ENCODE measurements at places on chromosomes 2 and 18.

GRCh38 chr2:185255566-185255965 is 483.0 kb upstream of the FSIP2 start:
- DNase-seq, result peak; percentile 4

GRCh38 chr2:72191441-72191840 is 43.8 kb upstream of the CYP26B1 start:
- no peak for DNase-seq

DNA sequence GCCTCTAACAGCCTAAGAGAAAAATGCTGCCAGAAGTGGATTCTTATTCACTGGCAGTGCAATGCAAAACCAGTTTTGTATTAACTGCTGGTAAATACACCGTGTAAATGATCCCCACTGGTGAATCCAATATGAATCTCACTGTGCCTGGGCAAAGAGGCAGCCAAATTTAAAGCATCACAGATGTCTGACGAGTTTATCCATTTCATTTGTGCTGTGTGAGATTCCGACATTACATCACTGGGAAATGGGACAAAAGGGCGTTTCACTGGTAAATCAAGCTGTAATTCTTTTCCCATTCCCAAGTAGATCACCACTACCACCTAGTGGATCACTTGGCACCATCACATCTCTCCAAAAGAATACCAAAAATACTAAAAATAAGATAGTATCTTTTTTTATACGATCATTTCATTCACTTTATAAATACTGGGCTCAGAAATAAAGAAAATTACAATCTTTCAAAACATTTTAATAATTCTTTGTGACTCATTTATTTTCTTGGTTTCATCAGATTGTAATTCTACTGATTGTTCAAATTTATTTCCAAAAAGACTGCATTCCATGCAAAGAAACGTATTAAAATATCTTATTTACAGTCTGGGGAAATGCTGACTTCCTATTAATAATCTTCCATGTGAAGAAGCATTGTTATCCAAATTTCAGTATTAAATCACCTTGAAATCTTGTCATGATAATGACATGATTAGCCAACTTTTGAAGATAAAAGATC is 125.6 kb downstream of the GRB14 start:
- peak; percentile 50 for DNase-seq

GRCh38 chr2:182179176-182179575 is 193.5 kb downstream of the PPP1R1C start:
- DNase-seq, result no peak

DNA sequence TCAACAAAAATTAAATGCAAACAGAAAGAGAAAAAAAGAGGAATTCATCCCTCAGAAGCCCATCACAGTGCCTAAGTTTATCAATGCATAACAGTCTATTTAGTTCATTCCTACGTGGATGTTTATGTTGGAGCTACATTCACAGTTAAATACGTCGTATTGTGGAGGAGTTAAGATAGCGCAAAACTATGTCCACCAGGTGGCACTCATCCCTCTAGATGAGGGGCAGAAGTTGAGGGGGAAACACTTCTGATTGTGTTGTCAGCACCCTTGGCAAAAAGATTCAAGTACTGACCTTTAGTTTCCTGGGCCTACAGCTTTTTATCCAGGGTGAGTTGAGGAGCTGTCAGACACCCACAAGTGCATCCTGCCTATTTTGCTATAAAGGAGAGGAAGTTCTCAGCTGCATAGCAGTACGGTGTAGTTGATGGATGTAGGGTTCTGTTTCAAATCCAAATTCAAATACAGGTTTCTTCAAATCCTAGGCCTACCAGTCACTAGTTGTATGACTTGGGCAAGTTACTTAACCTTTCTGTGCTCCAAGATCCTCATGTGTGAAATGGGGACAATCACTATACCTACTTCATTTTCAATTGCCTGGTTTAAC is 26.8 kb upstream of the MYO1B start:
- peak; percentile 46 for DNase-seq

DNA sequence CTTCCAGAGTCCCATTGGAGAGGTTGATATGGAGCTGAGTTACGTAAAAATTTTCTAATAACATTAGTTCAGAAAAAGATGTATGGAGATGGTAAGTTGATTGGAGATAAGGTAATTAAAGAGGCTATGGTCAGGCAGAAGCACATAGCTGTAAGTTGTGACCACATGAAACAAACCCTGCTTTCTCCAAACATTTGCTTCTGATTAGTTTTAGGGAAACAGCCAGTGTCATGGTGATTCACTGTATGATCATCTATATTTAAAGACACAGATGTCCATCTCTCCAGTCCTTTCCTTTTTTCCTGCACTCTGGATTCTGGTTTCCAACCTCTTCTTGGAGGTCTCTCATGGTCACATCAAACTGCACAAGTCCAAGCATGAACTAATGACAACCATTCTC is 1550.8 kb upstream of the PIK3C3 start:
- DNase-seq, result no peak

DNA sequence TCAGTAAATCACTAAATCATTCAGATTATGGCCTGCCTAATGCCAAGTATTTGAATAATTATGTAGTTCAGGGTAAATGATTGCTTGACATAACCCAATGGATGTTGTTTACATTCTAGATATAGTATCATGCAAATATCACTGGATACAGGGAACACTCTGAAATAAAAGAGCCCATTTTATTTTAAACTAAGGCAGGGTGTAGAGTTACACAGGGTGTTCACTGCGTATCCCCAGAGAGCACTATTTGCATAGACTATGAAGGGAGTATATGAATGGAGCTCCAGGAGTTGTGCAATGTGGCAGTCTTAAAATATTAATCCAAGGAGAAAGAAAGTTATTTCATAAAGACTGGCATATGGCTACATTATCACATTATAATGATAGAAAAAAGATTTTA is 701.1 kb upstream of the KLHL29 start:
- no peak for DNase-seq

GRCh38 chr2:96389736-96390135 is 54.2 kb downstream of the NCAPH start:
- no peak for DNase-seq

- peak; percentile 55 for DNase-seq
These were observed 1.1 kb downstream of the SERPINB2 start for GRCh38 chr18:63888470-63889190.

GRCh38 chr2:74149247-74149525 is 1.5 kb upstream of the BOLA3 start:
- no peak for DNase-seq

GRCh38 chr2:167293943-167294775 is 405.9 kb downstream of the XIRP2 start:
- DNase-seq, result peak; percentile 4

GRCh38 chr18:22924589-22924988 is 8.5 kb upstream of the RBBP8 start:
- no peak for DNase-seq

Data from mammary epithelial cell (primary cell).